Astrocyte of the hippocampus (primary cell): ENCODE measurements at places on chromosomes 1 and 21.

DNA sequence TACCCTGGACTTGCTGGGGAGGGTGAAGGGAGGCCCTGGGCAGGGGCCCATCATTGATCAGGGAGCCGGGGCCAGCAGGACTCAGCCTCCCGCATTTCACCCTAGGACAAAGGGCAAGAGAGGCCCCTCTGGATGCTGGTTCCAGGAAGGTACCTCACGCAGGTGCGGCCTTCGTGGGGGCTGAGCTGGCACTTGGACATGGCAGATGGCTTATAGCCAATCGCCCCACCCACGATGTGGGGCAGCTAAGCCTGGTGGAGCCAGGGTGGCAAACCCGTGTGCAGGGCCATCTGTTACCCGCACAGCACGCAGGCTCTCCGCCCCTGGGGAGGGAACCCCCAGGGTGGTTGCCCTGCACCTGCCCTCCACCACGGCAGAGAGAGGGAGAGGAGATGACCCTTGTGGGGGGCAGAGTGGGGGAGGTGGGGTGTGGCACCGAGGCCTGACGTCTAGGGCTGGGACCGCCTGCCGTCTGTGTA lies 2.5 kb downstream of the TFF3 start:
- no peak for DNase-seq

DNA sequence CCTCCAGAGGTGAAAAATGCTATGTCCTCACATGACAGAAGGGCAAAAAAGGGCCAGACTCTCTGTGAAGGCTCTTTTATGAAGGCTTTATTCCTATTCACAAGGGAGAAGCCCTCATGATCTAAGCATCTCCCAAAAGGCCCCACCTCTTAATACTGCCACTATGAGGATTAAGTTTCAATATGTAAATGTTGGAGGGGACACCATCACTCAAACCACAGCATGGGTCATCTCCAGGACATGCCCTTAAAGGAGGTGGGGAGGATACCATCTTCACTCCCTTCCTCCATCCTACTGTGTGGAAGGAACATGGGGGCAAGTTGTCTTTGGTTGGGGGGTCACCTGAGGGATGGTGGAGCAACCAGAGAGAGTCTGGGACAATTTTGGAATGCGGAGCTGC lies 170.1 kb downstream of the TRIM33 start:
- DNase-seq = no peak

GRCh38 chr1:117093091-117093534 lies 28.4 kb downstream of the TRIM45 start:
- DNase-seq = peak; percentile 94

- DNase-seq = no peak
These were observed 987.5 kb upstream of the NCAM2 start for GRCh38 chr21:20010691-20011200.

- DNase-seq = no peak
These were observed 3.7 kb downstream of the RSBN1 start for GRCh38 chr1:113808450-113809195.

DNA sequence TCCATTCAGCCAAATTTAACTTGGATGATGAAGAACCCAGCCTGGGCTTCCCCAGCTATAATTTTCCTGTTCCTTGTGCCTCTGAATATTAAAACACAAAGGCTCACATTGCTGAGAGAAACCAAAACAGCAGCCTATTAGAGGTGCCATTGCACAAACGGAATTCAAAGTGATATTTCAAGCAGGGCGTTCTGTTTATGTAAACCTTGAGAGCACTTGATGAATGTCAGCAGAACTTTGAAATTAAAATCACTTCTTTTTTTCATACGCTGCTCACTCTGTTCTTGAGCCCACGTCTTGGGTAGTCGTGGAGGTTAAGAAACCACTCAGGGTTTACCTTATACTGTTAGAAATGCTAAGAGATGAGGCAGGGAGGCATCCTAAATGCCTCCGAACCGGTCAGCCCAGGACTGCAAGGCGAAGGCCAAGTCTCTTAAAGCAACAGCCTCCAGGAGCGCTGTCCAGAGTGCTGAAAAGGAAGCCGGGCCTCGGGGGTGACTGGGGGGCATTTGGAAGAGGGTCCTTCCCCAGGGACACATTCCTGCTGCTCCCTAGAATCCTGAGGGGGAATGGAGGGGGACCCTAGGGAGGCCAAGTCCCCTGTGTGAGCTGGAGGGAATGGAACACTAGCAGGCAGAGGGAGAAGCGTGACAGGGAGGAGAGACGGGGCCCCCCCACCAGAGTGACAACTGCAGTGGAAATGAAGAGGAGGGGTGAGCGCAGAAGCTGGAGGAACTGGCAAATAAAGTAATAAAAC lies 154.8 kb upstream of the VAMP3 start:
- DNase-seq = peak; percentile 71

- DNase-seq = no peak
These were observed 207.7 kb upstream of the KAZN start for GRCh38 chr1:14390816-14391215.

DNA sequence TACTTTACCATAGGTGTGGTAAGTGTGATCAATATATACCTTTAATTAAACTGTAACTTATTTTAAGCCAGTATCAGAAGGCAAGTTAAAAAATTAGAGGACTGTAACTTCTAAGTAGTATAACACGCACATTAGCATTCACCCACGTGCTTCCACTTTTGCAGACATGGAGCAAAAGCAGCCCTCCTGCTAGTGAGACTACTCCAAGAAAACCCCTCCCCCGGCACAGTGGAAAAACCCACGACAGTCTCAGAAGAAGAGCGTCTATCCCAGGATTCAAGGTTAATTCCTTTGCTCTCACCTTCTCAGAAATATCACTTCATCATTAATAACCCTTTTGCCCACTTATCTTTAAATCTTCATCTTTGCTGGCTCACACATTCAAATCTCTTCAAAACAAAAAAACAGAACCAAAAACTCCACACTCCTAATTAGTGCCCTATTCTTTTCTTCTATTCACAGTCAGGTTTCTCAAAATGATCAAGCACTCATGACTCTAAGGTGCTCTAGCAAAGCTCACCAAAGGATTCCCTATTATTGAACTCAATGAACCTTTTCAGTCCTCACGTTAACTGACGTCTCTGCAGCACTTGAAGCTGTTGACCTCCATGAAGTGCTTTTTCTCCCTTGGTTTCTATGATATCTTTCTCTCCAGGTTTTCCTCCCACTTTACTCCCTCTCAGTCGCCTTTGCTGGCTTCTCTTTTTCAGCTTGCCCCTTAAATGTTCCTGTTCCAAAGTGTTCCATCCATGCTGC lies 213.5 kb downstream of the SMYD3 start:
- no peak for DNase-seq

GRCh38 chr1:77825131-77825709 lies 45.8 kb downstream of the MIGA1 start:
- DNase-seq = peak; percentile 60

DNA sequence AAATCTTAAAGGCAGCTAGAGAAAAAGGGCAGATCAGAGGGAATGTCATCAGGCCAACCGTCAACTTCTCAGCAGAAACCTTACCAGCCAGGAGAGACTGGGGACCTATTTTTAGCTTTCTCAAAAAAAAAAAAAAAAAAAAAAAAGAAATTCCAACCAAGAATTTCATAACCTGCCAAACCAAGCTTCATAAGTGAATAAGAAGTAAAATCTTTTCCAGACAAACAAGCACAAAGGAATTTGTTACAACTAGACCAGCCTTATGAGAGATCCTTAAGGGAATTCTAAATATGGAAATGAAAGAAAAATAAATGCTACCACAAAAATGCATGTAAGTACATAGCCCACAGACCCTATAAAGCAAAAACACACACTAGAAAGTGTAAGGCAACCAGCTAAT lies 267.7 kb downstream of the AKT3 start:
- DNase-seq = peak; percentile 58

- peak; percentile 90 for DNase-seq
These were observed 361 bp downstream of the DDAH1 start for GRCh38 chr1:85464497-85465098.

GRCh38 chr1:230211436-230212145 lies 144.6 kb downstream of the GALNT2 start:
- DNase-seq = no peak

GRCh38 chr21:45640001-45640887 lies 3.3 kb upstream of the PCBP3 start:
- no peak for DNase-seq

DNA sequence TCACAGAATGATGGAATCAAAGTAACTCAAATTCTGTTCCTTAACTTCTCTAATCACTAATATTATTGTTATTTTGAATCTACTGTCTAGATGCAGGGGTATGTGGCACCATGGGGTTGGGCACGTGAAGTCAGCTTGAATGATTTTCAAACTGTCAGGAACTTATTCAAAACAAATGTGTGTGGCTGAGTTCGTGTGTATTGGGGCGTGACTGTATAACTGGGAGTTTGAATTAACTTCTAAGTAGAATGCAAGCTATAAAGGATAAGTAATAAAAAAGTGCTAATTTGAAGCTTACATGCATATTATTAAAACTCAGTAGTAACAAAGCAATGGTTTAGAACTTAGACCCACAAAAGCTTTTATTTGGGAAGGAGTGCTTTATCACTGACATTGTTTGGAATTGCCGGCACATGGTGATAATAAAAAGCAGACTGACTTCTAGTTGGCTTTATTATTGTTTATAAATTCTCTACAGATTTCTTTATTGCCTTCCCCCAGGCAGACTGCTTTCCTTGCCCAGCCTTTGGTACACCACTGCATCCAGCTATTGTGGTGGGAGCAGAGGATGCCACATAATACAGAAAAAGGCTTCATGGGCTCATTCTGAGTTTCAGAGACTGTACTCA lies 84.3 kb downstream of the TENT5C start:
- DNase-seq = no peak

DNA sequence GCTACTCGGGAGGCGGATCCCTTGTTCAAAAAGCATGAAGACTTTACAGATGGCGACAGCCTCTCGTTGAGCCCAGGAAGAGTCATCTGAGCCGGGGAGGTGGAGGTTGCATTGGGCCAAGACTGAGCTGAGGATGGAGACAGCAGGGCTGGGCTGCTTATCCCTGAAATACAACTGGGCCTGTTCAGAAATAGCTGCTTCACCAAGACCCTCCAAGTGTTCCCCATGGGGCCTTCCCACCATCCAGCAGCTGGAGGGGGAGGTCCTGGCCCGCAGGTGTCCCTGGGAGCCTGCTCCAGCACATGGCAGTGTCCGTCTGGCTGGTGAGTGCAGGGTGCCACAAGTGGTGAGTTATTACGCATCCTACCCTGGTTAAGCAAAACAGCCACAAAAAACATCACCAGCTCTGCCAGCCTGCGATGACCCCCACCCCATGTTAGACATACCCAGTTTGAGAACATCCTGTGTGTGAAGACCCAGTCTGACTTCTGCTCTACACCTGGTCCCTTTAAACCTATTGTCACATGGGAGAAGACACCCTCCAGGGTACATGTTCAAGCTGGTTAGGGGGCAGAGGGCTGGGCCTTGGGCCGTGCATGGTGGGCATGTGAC lies 93.1 kb upstream of the TMPRSS2 start:
- no peak for DNase-seq

GRCh38 chr21:16634515-16634914 lies 878.3 kb upstream of the CXADR start:
- no peak for DNase-seq

- DNase-seq = no peak
These were observed 108.5 kb upstream of the LRRC7 start for GRCh38 chr1:69459244-69459643.

- DNase-seq = no peak
These were observed 5.7 kb upstream of the MATN1 start for GRCh38 chr1:30728832-30729638.

DNA sequence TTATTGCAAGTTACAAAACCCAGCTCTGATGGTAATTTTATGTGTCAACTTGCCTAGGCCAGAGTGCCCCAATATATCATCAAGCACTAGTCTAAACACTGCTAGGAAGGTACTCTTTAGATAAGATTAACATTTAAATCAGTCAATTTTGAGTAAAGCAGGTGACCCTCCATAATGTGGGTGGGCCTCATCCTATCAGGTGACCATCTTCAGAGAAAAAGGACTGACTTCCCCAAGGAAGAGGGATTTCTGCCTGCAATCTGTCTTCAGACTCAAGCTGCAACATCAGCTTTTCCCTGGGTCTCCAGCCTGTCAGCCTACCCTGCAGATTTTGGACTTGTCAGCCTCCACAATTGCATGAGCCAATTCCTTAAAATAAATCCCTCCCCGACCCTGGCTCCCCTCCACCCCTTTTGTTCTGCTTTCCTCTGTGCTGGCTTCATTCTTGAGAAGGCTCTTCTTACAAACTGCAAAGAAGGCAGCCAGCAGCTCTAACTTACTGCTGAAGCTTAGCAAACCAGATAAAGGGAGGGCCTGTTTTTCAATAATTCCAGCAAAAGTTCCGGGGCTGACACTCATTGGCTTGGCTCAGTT lies 56.4 kb upstream of the RUNX3 start:
- DNase-seq = no peak

DNA sequence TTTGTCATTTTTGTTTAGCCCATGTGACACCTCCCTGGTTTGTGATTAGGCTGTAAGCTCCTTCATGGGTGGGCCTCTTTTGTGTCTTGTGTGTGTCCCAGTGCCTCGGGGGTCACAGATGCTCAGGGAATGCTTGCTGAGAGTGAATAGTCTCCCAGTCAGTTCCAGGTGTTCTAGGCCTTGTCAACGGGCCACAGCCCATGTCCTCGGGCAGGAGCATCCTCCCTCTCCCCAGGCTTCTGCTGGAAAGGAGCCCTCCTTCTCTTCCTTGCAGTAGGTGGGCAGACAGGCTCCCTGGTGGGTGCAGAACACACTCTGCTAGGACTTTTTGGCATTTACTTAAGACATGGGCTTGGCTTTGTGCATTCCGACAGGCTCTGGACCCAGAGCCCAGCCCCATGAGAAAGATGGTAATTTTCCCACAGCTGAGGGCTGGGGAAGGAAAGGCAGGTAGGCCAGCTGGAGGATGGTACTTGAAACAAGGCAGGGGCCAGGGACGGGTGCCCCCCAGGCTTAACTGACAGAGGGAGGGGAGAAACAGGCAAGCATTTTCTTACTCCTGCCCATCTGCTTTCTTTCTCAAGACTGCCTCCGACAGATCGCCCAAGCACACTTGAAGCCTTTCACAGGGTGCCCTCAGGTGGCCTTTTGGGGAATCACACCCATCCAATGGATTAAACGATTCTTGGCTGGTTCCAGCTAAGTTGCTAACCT lies 7.1 kb upstream of the CPLANE2 start:
- peak; percentile 86 for DNase-seq

GRCh38 chr1:205256951-205257625 lies 29.3 kb downstream of the TMCC2 start:
- DNase-seq = no peak
